A549 treated with RU486 at 1 μM for 4 hours (cell line): ENCODE measurements at places on chromosomes 7 and 10. TPM values are rescaled to one million over a fixed set of nuclear protein-coding genes. Genes with fewer than 3 reads are reported as not detected.

Gene CFAP70
- total RNA-seq = 0.11 to 0.16 TPM (median 0.14 TPM) in 5 replicates

Gene FBXW4
- total RNA-seq = 16.3 to 23.7 TPM (median 22.4 TPM) in 5 replicates

Gene STRIP2
- total RNA-seq = 4.6 to 10.0 TPM (median 7.7 TPM) in 5 replicates

Gene AUTS2
- total RNA-seq = 3.2 to 5.1 TPM (median 4.7 TPM) in 5 replicates

Gene OR6B1
- not detected in 5 replicates for total RNA-seq

Gene OR6V1
- not detected in 5 replicates for total RNA-seq
